ENCODE measurements at places on chromosomes 5 and 9.

DNA sequence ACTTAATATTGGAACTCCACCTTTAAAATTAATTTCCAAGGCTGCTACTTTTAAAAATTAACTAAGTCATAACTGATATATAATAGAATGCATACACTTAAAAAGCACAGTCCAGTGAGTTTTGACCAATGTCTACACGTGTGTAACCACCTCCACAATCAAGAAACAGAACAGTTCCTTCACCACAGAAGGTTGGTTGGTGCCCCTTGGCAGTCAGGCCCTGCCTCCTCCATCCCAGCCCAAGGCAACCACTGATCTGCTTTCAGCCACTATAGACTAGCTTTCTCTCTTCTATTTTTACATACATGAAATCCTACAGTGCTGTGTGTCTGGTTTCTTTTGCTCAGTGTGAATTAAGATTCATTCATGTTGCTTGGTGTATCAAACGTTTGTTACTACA lies 215.2 kb downstream of the CRB2 start:
- DNase-seq, result no peak

DNA sequence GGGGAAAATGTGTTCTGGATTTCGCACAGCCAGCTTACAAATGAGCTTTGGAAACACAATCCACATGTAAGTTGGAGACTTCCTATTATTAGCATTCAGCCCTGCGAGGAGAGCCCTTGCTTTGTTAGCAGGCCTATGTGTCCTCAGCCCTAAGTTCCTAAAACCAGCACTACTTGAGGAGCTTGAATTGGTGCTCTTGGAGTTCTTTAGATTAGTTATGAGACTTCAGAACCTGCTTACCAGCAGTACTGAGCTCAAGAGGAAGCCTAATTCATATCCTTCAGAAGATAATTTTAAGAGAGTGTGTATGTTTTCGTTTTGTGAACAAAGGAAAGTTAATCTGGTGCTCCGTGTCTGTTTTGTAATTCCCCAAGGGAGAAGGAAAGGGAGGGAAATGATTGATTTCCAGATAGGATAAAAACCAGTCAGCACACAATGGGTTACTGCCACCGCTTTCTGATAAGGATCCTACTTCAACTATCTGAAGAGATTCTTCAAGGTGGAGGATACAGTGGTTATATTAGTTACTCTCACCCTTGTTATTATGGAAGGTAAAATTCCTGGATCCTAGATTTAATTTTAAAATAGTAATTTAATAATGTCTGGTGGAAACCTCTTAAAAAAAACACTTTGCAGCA lies 35.2 kb downstream of the PIK3R1 start:
- no peak for DNase-seq

GRCh38 chr5:149677731-149678130 lies 52.4 kb upstream of the PPARGC1B start:
- DNase-seq, result no peak

- DNase-seq, result no peak
These were observed 6.4 kb upstream of the MEF2C start for GRCh38 chr5:88889189-88890069.

GRCh38 chr9:129068990-129069861 lies 11.7 kb upstream of the DOLPP1 start:
- DNase-seq, result no peak

- no peak for DNase-seq
These were observed 163.9 kb downstream of the PAPPA start for GRCh38 chr9:116317503-116317902.
